ENCODE measurements at places on chromosomes 3 and 15.

DNA sequence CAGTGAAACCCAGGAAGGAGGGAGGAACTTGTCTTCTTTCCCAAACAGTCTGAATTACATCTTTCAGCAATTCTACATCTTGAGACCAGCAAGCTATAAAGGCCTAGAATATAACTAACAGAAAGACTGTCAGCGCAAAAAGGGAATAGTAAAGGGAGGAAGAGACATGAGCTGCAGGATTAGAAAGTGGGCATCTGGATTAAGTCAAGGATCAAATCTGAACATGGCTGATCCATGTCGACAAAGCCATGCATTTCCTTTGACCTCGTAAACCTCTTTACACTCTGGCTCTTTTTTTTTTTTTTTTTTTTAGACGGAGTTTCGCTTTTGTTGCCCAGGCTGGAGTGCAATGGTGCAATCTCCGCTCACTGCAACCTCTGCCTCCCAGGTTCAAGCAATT lies 35.4 kb upstream of the KCNMB3 start:
- no peak for DNase-seq

DNA sequence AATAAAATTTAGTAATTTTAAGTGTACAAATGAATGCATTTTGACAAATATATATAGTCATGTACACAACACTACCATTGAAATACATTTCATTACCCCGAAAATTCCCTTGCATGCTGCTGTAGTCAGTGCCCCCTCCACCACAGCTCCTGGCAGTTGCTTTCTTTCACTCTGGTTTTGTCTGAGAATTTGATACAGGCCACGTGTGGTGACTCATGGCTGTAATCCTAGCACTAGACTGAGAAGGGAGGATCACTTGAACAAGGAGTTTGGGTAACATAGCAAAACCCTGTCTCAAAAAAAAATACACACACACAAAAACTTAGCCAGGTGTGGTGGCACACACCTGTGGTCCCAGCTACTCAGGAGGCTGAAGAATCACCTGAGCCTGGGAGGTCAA lies 65.4 kb downstream of the TFRC start:
- DNase-seq, result no peak

DNA sequence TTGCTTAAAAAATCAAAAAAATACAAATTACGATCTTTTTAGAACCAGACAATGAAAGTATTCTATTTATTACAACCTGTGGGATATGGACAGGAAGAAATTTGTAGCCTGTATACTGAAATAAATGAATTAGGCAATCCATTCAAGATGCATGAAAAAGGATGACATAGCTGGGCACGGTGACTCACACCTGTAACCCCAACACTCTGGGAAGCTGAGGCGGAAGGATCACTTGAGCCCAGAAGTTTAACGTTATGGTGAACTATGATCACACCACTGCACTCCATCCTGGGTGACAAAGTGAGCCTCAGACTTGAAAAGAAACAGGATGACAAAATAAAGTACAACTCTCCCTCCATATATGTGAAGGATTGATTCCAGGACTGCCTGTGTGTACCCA lies 74.1 kb downstream of the MSL2 start:
- no peak for DNase-seq

DNA sequence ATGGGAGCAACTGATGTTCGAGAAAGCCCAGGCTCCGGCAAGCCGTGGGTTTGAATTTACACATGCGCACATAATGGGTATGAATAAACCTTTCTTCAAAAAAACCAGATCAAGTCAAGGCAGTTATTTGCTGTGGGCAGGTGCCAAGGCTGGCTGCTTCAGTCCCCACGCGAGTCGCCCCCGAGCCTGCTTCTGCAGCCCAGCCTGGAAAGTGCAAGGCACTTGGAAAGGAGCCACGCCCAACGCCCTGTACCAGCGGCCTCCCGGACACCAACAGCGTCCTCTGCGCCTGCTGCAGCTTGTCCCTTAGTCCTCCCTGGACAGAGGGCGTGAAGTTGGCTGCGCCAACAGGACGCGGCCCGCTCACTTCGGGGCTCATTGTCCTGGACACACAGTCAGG lies 68.9 kb downstream of the KLF15 start:
- DNase-seq, result no peak

DNA sequence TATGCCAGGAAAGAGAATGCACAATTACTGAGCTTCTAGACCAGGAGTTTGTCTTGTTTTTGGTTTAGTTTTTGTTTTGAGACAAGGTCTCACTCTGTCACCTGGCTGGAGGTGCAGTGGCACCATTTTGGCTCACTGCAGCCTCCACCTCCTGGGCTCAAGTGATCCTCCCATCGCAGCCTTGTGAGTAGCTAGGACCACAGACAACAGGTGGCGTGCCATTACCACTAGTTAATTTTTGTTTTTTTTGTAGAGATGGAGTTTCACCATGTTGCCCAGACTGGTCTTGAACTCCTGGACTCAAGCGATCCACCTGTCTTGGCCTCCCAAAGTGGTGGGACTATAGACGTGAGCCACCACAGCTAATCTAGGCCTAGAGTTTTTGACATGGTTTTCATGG lies 104.4 kb upstream of the CCDC54 start:
- no peak for DNase-seq

GRCh38 chr3:16382845-16383244 lies 117.8 kb downstream of the OXNAD1 start:
- DNase-seq, result no peak

DNA sequence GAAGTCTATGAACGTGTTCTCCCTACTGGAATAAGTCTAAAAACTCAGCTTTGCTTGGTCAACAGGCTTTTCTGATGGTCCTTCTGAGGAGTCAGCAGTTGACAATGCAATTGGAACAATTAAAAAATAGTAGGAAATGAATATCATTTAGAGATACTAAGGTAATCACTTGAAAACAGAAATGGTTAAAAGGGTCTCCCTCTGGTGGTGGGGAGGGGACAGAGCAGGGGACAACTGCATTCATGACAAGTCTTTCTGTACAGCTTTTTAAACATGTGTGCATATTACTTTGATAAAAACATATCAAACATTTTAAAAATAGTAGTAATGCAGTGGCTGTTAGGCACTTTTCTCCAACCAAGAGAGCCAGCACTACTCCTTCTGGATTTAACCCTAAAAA lies 119.9 kb upstream of the FHIT start:
- no peak for DNase-seq

DNA sequence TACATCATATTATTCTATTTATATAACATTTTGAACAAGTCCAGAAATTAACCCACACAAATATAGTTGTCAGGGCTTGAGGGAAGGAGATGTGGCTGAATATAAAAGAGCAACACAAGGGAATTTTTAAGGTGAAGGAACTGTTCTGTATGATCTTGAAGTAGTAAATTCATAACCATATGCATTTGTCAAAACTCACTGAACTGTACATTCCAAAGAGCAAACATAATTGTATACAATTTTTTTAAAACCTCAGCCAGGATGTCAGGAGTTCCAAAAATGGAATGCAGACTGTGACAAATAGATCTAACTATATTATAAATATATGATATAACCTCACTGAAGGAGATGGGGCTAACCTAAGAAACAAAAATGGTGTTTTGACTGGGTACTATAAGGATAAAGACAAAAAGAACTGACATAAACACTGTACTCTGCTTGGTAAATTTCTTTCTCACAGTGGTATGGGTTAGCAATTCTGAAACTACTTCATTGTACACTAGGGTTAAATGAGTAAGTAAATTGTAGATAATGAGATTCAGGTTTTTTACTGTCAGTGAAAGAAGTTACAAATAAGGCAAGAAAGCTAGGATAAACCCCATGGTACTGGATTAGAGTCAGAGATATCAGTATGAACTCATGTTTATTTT lies 14.4 kb downstream of the GOLGB1 start:
- no peak for DNase-seq
